ENCODE measurements at places on chromosomes 16 and 17. TPM values are rescaled to one million over a fixed set of nuclear protein-coding genes. Genes with fewer than 3 reads are reported as not detected.

The THUMPD1 gene
- 80.7 TPM for total RNA-seq

The TMIGD1 gene
- total RNA-seq: not detected

The MYL4 gene
- total RNA-seq: 905 TPM

The EVPL gene
- total RNA-seq: 42.3 TPM

The CMTM2 gene
- not detected for total RNA-seq

The EIF5A gene
- 212 TPM for total RNA-seq

The KANSL1 gene
- 100 TPM for total RNA-seq

The CACNG4 gene
- total RNA-seq: 1.6 TPM

The OR3A3 gene
- total RNA-seq: not detected

The TRIM37 gene
- total RNA-seq: 32.4 TPM

The MAPK7 gene
- total RNA-seq: 29.3 TPM

The TNS4 gene
- total RNA-seq: 10.4 TPM

The ACAP1 gene
- total RNA-seq: 1.7 TPM

The TP53TG3D gene
- total RNA-seq: not detected

The FBXL16 gene
- total RNA-seq: 1.3 TPM

The KRT34 gene
- 0.51 TPM for total RNA-seq

The CLDN7 gene
- 22.2 TPM for total RNA-seq

The ELOB gene
- total RNA-seq: 155 TPM

The HBA2 gene
- 803 TPM for total RNA-seq

The PLLP gene
- total RNA-seq: 1.9 TPM

The EPX gene
- not detected for total RNA-seq

The TMC7 gene
- 2.4 TPM for total RNA-seq

The CCDC200 gene
- not detected for total RNA-seq

The TMEM256 gene
- total RNA-seq: 69.0 TPM

The CETP gene
- total RNA-seq: 1.4 TPM
